ENCODE measurements at places on chromosomes 1 and 21.

DNA sequence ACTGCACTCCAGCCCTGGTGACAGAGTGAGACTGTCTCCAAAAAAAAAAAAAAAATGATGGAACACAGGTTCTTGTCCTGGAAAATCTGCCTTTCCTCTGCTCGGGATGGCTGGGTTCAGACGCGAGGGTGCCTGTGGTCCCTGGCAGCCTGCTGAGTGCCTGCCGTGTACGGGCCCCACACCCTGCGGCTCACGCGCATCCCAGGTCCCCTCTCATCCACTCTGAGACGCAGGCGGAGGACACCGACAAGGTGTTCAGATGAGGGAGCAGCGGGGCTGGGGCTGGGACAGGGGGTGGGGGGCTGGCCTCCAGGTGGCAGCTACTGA, 4.3 kb upstream of the ANKRD65 start:
- no peak for DNase-seq

DNA sequence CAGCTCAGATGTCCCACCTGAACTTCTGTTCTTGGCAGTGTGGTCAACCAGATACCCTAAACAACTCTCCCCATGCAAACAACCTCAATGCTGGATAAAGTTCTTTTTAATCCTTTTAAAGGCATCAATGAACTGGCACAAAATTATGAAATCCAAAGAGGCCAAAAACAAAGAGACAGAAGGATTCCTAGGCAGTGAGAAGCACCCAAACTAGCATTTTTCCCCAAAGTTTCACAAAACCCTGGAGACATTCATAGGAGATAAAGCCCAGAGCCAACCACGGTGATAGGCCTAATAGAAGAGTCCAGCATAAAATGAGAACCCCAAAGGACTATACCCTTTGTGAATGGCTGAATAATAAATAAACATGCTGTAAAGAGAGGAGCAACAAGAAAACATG, 50.7 kb downstream of the MATN1 start:
- no peak for DNase-seq

- no peak for DNase-seq
Observed at GRCh38 chr1:86616871-86617270, 70.0 kb downstream of the CLCA4 start.

DNA sequence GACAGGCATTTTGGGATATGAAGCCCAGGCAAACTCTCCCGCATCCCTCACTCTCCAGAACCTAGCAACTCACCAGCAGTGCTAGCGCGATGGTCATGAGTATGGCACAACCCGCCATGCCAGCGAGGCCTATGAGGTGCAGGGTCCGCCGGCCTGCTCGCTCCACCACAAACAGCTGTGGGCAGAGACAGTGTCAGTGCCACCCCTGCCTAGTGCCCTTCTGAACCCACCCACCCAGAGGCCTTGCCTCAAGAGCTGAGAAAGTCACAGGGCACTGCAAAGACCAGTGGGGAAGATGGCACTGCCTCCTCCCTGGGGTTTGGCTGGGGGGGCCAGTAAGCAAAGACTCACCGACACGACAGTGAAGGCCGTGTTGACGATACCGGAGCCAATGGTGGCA, 29.8 kb downstream of the SLC2A1 start:
- DNase-seq = no peak

DNA sequence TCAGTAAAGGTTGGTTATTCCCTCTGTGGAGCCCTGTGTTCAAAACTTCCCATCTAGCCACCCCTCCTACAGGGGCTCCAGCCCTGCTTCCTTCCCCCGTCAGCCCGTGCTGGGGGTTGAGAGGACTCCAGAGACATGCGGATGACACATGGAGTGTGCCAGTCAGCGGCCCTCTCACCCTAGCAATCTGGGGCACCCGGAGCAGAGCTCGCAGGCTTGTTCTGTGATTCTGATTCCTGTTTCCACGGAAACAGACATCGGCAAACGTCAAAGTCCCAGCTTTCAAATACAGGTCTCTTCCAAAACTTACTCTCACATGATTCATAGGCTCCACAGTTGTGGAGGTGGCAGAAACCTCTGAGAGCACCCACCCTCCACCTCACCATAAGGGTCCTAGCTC, 9.8 kb upstream of the SSBP3 start:
- no peak for DNase-seq

GRCh38 chr21:43928222-43929125, 63.5 kb downstream of the AGPAT3 start:
- no peak for DNase-seq

GRCh38 chr1:27403065-27403726, 10.8 kb downstream of the GPR3 start:
- DNase-seq = no peak

GRCh38 chr1:167973832-167974231, 37.0 kb upstream of the MPC2 start:
- DNase-seq = no peak

- DNase-seq = no peak
Observed at GRCh38 chr1:100449477-100449876, 88.5 kb upstream of the GPR88 start.

- no peak for DNase-seq
Observed at GRCh38 chr1:221217029-221217428, 337.8 kb downstream of the HLX start.

- no peak for DNase-seq
Observed at GRCh38 chr1:65650682-65651081, 142.0 kb upstream of the PDE4B start.

DNA sequence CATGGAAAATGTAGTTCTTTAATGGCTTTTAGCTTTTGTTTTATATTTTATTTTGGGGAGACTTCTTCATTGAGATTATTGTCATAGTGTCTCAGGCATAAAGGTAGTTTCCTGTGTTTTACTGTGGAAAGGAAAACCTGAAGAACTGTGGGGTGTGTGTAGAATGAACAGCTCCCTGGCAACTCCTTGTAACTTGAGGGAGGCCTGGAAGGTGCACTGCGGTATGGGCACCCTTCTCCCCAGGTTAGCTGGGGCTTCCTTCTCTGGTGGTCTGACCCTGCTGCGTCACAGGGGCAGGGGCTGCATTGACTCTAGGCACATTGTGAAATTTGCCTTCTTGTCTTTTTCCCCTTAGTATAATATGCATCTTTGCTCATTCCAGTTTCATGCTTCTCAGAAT, 1.7 kb downstream of the ATP1B1 start:
- no peak for DNase-seq

DNA sequence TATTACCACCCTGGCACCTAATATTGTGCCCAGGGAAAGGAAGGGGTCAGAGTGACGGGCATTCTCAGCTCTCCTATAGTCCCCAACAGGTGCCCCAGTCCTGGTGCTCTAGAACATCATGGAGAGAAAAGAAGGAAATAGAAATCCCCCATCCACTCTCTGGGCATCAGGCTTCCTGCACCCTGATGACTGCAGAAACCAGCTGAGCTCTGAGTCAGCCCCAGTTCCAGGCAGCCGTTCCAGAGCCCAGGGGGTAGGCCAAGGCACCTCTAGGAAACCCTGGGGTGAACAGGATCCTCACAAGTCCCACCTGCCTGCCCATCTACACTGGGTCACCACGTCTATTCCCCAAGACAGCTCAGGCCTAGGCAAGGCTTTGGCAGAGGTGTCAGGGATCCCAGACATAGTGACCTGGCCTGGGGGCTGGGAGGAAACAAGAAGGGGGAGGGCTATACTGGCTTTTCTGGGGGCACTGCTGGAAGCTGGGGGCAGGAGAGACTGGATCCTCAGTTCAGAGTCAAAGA, 709 bp downstream of the NECTIN4 start:
- DNase-seq = no peak

DNA sequence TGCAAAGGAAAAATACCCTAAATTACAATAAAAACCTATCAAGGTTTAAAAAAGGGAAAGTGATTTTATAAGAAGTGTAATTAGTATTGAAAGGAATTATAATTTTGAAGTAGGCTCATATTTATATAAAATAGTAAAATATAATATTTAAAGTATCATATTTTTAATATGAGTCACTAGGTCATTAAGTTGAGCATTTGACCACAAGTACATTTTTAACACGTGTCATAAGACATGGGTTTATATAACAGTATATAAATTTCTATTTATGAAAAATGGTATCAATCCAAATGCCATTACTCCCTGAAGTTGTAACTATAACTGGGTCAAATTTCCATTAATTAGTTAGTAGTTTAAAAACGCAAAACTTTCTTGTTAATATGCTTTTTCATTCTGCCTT, 365.9 kb downstream of the COL11A1 start:
- no peak for DNase-seq

- DNase-seq = no peak
Observed at GRCh38 chr1:227883641-227884301, 64.0 kb downstream of the WNT9A start.

- DNase-seq = no peak
Observed at GRCh38 chr1:31755850-31756492, 8.2 kb downstream of the ADGRB2 start.

DNA sequence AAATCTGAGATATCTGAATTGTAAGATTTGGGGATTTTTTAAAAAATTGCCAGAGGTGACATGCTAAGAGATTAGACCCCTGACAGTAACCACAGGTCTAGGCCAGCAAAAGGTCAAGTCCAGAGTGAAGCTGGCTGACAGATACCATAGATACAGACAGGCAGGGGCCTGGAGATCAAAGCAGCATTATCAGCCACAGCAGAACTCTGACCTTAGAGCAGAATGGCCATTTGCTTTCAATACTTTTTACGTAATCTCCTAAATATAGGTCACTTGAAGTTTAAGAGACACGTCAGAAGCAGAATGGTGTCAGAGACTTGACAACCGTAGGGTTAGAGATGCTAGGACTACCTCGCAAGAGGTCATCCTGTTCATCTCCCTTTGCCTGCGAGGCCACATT, 40.8 kb upstream of the RXRG start:
- no peak for DNase-seq

GRCh38 chr1:163668472-163668871, 346.7 kb downstream of the NUF2 start:
- no peak for DNase-seq

DNA sequence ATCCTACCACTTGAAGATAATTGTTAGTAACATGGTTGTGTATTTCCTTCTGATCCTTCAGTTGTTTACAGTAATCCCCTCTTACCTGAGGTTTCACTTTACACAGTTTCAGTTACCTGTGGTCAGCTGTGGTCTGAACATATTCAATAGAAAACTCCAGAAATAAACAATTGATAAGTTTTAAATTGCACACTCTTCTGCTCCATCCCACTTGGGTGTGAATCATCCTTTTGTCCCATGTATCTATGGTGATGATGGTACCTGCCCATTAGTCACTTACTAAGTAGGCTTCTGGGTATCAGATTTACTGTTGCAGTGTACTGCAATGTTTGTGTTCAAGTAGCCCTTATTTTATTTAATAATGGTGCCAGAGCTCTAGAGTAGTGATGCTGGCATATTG, 62.5 kb downstream of the OSBPL9 start:
- no peak for DNase-seq

DNA sequence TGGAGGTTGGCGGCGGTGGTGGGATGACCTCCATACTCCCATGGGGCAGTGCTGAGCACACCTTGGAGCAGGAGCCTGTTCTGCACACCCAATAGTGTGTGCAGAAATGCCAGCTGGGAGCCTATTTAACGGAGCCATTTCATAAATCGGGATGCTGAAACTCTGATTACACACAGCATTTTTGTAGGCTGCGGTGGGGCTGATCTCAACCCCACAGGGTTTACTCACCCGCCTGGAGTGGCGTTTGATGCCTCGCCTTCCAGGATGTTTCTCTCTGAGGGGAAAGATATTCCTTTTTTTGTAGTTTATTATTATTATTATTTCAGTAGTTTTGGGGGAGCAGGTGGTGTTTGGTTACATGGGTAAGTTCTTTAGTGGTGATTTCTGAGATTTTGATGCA, 82.6 kb upstream of the WDR26 start:
- no peak for DNase-seq

DNA sequence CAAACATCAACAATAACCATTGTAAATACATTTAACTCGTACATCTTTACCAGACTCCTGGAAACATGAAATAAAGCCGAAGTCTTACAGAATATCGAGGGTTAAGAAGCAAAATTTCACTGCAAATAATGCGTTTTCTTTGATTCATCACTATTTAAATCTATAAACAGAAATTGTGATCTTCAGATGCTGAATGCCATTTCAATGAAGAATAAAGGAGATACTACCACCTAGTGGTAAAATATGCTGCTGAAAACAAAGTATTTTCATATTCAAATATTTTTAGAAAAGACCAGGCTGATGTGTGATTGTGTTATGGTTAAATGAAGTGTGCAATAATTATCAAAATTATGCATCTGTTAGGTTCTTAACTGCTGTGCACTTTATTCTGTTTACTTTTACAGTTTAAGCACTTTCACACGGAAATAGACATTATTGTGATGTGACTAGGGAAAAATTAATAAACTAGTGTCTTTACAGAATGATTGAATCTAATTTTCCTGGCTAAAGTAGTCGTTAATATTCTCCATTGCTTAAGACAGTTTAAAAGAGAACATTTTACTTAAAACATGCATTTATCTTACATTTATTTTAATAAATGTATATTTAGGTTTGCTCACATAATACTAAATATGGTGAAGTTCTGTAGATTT, 1093.1 kb downstream of the MRPL39 start:
- no peak for DNase-seq

DNA sequence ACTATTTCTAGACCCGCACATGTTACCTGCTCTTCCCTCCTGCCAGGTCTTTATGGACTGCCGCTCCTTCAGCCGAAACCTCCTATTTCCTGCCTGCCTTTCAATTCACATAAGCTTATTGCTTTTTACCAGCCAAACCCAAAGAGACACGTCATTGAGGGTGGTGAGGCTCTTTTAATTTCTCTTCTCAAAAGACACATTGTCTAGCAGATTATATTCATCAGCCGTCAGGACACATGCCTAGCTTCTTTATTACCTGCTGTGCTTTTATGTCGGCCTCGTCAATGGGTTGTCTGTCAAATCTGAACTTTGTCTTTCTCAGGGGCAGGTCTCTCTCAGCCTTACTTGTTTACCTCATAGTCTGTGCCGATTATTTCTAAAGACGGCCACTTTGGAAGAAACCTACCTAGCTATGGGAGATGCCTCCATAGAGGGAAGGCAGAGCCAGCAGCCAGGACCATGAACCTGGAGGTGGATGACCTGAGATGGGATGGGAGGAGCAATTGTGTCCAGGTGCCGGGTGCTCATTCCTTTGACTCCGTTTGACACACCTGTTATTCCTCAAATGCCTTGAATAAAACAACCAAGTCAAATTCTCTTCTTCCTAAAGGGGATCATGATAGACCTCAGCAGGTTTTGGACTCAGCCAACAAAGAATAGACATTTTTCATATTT, 42.0 kb downstream of the ZBTB18 start:
- DNase-seq = no peak

Measured in T-helper 9 cell (primary cell).